ENCODE measurements at places on chromosomes 1 and 21. TPM values are rescaled to one million over a fixed set of nuclear protein-coding genes. Genes with fewer than 3 reads are reported as not detected.

IL19 gene
- polyA plus RNA-seq = not detected

GRCh38 chr1:196105901-196106300, 502.3 kb downstream of the KCNT2 start:
- DNase-seq = no peak

DNA sequence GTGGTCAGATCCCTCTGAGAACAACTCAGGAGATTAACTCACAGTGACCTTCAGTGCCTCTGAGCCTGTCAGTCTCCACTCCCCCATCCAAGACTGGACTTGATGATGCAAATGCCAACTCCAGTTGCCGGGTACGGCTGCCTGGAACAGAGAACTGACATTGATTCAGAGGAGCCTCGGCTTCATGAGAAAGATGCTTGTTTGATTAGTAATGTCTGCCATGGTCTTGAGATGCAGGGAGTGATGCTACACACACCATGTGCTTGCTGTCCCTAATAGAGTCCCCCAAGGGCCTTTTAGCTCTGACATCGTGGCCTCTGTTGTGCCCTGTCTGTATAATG, 51.8 kb upstream of the LRP8 start:
- peak; percentile 22 for DNase-seq

HAX1 gene
- 70.6 TPM for polyA plus RNA-seq

DNA sequence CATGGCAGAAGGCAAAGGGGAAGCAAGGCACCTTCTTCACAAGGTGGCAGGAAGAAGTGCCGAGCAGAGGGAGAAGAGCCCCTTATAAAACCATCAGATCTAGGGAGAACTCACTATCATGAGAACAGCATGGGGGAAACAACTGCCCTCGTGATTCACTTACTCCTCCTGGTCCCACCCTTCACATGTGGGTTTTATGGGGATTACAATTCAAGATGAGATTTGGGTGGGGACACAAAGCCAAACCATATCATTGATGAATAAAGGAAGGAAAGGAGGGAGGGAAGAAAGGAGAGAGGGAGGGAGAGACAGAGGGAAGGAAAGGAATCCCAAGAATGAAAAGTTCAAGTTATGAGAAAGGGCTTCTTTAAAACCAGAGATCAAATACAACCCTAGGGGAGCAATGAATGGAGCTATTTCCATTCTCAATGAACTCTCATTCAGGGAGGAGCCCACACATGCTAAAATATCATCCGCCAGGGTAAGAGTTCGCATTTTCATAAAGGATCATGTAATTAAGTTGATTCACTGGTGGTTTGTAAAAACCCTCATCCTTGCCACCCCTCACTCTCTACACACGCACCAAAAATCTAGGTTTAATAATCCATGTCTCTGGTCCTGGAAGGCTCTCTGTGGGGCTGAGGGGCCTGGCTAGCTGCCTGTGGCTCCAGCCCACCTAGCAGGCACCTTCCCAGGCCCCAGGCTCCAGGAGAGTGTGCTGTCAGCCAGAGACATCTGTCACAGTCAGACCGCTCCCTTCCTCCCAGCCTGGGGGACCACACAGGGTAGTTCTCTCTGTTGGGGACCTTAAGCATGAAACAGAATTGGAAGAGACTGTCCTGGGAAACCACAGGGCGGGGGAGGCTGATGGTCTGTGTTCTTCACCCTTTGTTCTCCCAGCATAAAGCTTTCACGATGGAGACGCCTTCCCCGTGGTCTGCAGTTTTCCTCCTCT, 94.0 kb downstream of the CCDC185 start:
- DNase-seq = no peak

DIRAS3 gene
- polyA plus RNA-seq = 2.8 TPM

GRCh38 chr1:2288816-2289536, 60.9 kb downstream of the SKI start:
- no peak for DNase-seq

RERE gene
- polyA plus RNA-seq = 54.4 TPM

GRCh38 chr1:176879784-176880620, 284.5 kb downstream of the ASTN1 start:
- no peak for DNase-seq

- DNase-seq = no peak
Measured at GRCh38 chr1:57925226-57925625, 501.4 kb upstream of the DAB1 start.

GRCh38 chr1:60922304-60922703, 160.1 kb upstream of the NFIA start:
- DNase-seq = no peak

DNA sequence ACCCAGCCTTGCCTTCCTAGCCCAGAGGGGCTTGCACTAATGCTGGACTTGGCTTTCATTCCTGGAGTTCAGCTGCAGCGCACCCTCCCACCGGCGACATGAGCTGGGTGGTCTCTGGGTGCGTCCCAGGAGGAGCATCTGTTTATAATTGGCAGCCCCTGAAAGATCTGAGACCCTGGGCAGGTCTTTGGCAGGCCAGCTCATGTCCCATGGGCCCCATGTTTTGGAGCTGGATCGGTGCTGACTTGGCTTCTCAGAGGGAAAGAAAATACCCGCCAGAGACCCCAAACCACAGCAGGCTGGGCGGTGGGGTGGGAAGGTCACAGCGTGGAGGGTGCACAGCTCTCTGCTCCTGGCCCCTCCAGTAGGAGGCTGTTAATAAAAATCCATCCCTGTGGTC, 29.3 kb downstream of the DHRS3 start:
- DNase-seq = no peak

GRCh38 chr1:8562881-8563865, 245.3 kb downstream of the SLC45A1 start:
- DNase-seq = no peak

FCGR1A gene
- 12.5 TPM for polyA plus RNA-seq

GRCh38 chr1:150259758-150260669, 2.4 kb downstream of the CA14 start:
- no peak for DNase-seq

DNA sequence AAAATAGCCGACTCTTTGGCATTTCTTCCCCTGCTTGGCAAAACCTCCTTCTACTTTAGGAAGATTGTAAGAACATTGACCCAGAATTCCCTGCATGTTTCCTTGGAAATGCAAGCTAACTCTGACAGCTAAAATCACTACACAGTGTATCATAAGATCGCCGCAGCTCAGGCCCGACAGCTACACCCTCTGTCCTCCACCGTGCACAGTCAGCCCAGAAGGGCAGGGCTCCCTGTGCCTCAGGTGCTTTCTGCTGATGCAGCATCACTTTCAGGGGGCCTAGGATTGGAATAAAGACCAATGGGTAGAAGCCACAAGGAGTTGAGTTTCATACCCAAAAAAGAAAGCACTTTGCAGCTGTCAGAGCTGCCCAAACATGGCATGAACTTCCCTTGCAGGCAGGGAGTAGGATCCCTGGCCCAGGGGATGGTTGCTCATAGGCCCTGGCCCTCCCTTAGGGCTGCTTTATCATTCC, 145.3 kb downstream of the SEC16B start:
- DNase-seq = no peak

TRABD2B gene
- 6.0 TPM for polyA plus RNA-seq

DNA sequence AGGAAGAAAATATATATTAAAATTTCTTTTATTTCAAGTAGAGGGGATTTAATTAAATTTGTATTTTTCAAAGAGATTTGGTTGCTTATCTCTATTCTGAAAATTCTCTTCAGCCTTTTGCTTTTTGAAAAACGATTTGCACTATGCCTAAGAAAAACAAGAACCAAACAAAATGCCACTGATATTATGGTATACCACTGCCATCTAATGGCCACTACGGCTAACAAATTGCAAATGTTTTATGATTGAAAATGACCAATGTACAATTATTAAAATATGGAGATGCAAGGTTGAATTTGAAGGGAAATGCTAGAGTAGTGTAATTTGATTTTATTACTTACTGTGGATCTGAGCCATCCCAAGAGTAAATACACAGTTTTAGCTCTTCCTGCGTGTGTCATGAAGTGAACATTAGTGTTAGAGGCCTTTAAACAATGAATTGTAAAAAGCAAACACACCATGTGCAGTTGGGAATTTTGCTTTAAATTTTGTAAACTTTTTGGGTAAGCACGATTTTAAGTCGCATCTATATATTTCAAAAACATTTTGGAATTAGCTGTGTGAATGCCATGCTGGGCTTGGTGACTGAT, 137.4 kb upstream of the USP25 start:
- DNase-seq = no peak

GRCh38 chr1:212219679-212220463, 65.3 kb upstream of the PPP2R5A start:
- DNase-seq = no peak

- peak; percentile 84 for DNase-seq
Measured at GRCh38 chr21:44818640-44819011, 764 bp upstream of the SUMO3 start.

DNA sequence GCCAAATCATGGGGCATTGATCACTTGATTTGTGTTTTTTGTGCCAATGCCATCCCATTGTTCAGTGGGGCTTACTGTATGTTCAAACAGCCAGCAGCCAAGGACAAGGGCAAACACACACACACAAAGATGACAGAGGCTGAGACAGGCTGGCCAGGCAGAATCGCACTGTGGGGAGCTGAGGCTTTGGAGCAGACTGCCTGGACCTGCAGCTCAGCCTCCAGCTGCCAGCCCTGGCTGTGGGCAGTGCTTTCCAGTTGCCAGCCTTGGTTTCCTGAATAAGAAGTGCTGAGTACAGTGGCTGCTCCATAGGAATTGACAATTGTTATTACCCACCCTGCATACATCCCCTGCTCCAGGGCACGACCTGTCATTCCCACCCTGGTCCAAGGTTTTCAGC, 16.9 kb upstream of the PCP4 start:
- DNase-seq = no peak

- DNase-seq = peak; percentile 29
Measured at GRCh38 chr21:45894906-45895777, 86.4 kb upstream of the COL6A1 start.

DNA sequence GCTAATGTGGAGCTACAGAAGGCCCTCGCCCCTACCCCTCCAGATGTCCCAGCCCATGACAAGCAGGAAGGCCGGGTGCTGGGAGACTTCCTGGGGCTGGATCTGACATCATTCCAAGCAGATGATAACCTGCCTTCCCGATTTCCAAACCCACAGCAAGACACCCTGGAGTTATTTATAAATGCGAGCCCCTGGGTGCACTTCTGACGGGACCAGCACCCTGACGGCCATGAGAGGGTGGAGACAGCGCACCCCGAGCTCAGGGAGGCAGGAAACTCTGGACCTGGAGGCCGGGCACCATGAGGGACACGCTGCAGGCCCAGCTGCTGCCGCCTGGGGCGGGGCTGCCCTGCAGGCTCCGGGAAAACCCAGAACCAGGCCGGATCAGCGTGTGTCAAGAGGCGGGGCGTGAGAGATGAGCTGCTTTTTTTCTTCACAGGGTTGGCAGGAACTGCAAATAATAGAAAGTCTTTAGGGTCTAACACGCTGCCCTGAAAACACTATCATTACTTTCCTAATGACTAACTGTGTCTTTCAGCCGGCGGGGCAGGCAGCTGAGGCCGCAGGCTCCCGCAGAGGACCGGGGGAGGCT, 2.5 kb upstream of the PCBP3 start:
- no peak for DNase-seq

MPZ gene
- not detected for polyA plus RNA-seq

LIN28A gene
- polyA plus RNA-seq = not detected

GRCh38 chr1:15941044-15941840, 34.7 kb downstream of the ZBTB17 start:
- DNase-seq = no peak

DNAJC28 gene
- 0.56 TPM for polyA plus RNA-seq

EDN2 gene
- polyA plus RNA-seq = 2.3 TPM

AMY1C gene
- polyA plus RNA-seq = not detected

DNA sequence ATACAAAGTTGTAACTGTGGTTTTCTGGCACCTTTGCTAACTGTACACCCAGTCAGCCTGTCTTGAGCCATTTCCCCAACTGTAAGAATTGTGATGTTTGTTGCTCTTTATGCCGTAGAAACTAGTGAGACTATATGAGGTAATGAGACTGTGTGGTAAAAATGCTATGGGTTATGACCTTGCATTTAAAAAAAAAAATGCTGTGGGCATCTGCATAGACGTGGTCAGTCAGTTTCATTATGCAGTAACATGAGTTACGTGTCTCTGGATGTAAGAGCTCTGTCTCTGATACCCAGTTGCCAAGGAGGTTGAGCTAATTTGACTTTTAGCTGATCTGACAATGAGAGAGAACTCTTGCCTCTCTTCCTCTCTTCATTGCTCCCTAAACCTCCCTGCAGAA, 80.6 kb upstream of the LAMC2 start:
- no peak for DNase-seq

SPRR2A gene
- 6.0 TPM for polyA plus RNA-seq

ELAPOR1 gene
- polyA plus RNA-seq = 6.0 TPM

DEPDC1 gene
- polyA plus RNA-seq = 0.10 TPM
